ENCODE measurements at places on chromosomes 4 and X. TPM values are rescaled to one million over a fixed set of nuclear protein-coding genes. Genes with fewer than 3 reads are reported as not detected.

RNF150 gene
- total RNA-seq: not detected

GASK1B gene
- total RNA-seq: not detected

SHOX gene
- total RNA-seq: not detected

FAM47E gene
- total RNA-seq: not detected

FAM184B gene
- total RNA-seq: 0.02 TPM

GRIA2 gene
- total RNA-seq: not detected

GRCh38 chr4:128390475-128390996 is 102.9 kb upstream of the PGRMC2 start:
- no peaks in the 10 kb centered on the region for H3K4me1 ChIP-seq
- H3K36me3 ChIP-seq: no peaks in the 10 kb centered on the region
- H3K27ac ChIP-seq: no peak overlapping the region

- H3K36me3 ChIP-seq: peaks cover 1% of the 10 kb centered on the region
- no peak overlapping the region for H3K4me3 ChIP-seq
- peaks cover 12% of the 10 kb centered on the region for H3K4me1 ChIP-seq
- DNase-seq: peak; percentile 40
Observed at GRCh38 chr4:26175006-26175786, 145.6 kb upstream of the RBPJ start.

- H3K27me3 ChIP-seq: peaks cover 90% of the 10 kb centered on the region
- H3K4me1 ChIP-seq: peaks cover 62% of the 10 kb centered on the region
- no peak for DNase-seq
- H3K27ac ChIP-seq: no peak overlapping the region
- H3K4me3 ChIP-seq: peak overlapping the region; percentile 36
Observed at GRCh38 chr4:112520598-112521122, 4.7 kb upstream of the NEUROG2 start.

DNA sequence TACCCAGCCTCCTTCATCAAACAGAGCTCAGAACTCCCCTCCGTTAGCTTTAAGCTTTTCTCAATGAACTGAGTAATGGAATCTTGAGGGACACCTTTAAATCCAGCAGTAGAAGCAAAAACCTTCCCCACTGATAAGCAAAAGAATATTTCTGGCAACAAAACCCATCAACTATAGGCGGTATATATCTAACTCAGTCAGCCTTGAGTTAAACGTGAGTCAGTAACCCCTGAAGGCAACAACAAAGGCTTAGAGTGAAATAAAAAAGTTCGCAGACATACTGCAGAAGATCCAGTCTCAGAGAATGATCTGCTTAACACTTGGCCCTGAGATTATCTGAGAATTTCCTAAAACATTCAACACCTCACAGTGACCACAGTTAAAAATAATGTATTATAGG is 77.2 kb downstream of the DMD start:
- no peak for DNase-seq
- no peaks in the 10 kb centered on the region for H3K27me3 ChIP-seq
- no peaks in the 10 kb centered on the region for H3K4me1 ChIP-seq
- H3K27ac ChIP-seq: no peak overlapping the region
- no peaks in the 10 kb centered on the region for H3K36me3 ChIP-seq

GRCh38 chr4:43251841-43252240 is 359.3 kb downstream of the GRXCR1 start:
- H3K4me1 ChIP-seq: no peaks in the 10 kb centered on the region
- DNase-seq: no peak
- H3K4me3 ChIP-seq: no peak overlapping the region
- no peak overlapping the region for H3K27ac ChIP-seq

DNA sequence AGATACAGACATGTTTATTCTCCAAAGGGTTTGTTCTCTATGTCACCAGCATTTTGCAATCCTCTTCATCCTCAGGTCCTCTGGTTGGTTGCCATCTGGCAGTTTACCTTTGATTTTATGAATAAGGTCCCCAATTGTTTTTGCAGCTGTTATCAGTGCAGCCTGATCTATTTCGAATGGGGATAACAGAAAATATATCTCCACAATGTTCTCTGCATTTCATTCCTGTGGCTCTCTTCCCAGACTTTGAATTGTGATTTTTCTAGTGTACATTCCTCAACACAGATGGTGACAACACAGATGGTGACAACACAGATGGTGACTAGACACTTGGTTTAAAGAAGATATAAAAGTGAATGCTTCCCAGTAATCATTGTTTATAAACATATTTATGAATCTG is 74.1 kb downstream of the FBXO8 start:
- no peak overlapping the region for H3K27ac ChIP-seq
- no peak overlapping the region for H3K4me3 ChIP-seq
- peaks cover 15% of the 10 kb centered on the region for H3K4me1 ChIP-seq

GRCh38 chr4:185358959-185359358 is 36.8 kb downstream of the LRP2BP start:
- H3K4me3 ChIP-seq: no peak overlapping the region
- H3K27ac ChIP-seq: no peak overlapping the region
- H3K4me1 ChIP-seq: no peaks in the 10 kb centered on the region

GRCh38 chr4:109278594-109279031 is 23.8 kb downstream of the COL25A1 start:
- DNase-seq: no peak
- H3K4me1 ChIP-seq: peaks cover 26% of the 10 kb centered on the region
- peak overlapping the region; percentile 0 for H3K27ac ChIP-seq
- H3K27me3 ChIP-seq: peaks cover 17% of the 10 kb centered on the region
- no peaks in the 10 kb centered on the region for H3K36me3 ChIP-seq

- H3K27ac ChIP-seq: no peak overlapping the region
- peaks cover 20% of the 10 kb centered on the region for H3K27me3 ChIP-seq
- no peak for DNase-seq
- H3K4me3 ChIP-seq: no peak overlapping the region
- no peaks in the 10 kb centered on the region for H3K36me3 ChIP-seq
Observed at GRCh38 chr4:87530868-87531267, 1.7 kb upstream of the SPARCL1 start.

- H3K4me3 ChIP-seq: no peak overlapping the region
- H3K27ac ChIP-seq: no peak overlapping the region
- no peaks in the 10 kb centered on the region for H3K27me3 ChIP-seq
- DNase-seq: no peak
Observed at GRCh38 chr4:71518283-71518989, 179.6 kb downstream of the SLC4A4 start.

DNA sequence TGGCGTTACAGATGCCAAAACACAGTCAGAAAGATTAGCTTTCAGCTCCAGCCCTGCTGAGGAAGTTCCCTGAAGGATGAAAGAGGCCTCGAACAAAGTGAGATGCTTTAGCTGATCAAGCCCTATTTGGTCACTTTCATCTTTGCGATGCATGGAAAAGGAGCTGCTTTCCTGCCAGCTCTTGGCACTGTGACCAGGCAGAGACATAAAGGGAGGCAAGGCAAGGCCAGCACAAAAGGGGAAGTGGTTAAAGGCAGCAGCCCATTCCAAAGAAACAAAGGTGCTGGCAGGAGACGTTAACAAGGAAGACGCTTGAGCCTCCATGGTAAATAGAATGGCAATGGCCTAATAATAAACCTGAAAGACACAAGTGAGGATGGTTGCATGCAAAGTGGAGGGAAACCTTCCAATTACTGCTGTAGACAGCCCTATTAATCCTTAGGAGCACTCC is 617.1 kb upstream of the INTU start:
- H3K27ac ChIP-seq: no peak overlapping the region
- no peak for DNase-seq
- H3K4me3 ChIP-seq: no peak overlapping the region
- H3K36me3 ChIP-seq: no peaks in the 10 kb centered on the region
- H3K4me1 ChIP-seq: no peaks in the 10 kb centered on the region

GRCh38 chr4:64777286-64777685 is 368.0 kb upstream of the TECRL start:
- H3K27me3 ChIP-seq: no peaks in the 10 kb centered on the region
- no peaks in the 10 kb centered on the region for H3K4me1 ChIP-seq
- no peak overlapping the region for H3K4me3 ChIP-seq

- peak overlapping the region; percentile 95 for H3K27ac ChIP-seq
- peaks cover 46% of the 10 kb centered on the region for H3K4me1 ChIP-seq
- H3K36me3 ChIP-seq: peaks cover 10% of the 10 kb centered on the region
Observed at GRCh38 chrX:53223955-53224859, 800 bp downstream of the KDM5C start.

DNA sequence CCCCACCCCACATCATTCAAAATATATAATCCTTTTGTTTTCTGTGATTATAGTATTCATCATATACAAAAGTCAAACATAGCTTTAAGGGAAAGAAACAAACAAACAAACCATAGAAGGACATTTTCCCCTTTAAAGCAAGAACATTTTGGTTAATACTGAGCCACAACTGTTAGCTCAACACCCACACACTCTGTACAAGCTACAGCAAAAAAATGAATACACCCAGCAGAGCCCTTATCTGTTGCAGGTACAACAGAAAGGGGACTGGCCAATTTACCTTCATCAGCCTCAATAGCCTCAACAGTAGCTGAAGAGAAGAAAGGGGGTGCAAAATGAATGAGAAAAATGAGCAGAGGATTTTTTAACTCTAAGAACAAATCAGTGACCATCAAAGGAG is 318.4 kb downstream of the PPP3CA start:
- H3K4me1 ChIP-seq: peaks cover 14% of the 10 kb centered on the region
- DNase-seq: no peak
- H3K27me3 ChIP-seq: no peaks in the 10 kb centered on the region
- H3K4me3 ChIP-seq: no peak overlapping the region
- H3K36me3 ChIP-seq: peaks cover 26% of the 10 kb centered on the region
- H3K27ac ChIP-seq: no peak overlapping the region

DNA sequence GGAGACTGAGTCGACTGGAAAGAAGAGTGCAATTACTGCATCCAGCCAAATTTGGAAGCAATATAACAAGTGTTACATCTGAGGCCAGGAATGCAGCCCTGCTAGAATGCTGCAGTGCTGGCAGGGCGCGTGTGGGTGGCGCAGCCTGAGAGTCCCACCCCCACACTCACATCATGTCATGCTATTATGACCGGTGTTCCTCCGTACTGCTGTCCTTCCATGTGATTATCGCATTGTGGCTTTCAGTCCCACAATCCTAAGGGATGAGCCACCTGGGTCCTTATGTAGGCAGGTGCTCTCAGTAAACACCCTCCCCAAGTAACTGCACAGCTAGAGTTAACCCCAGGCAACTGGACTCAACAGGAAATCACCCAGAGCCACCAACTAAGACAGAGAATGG is 122.6 kb upstream of the CPEB2 start:
- peaks cover 7% of the 10 kb centered on the region for H3K27me3 ChIP-seq
- no peaks in the 10 kb centered on the region for H3K36me3 ChIP-seq
- no peak overlapping the region for H3K27ac ChIP-seq
- DNase-seq: no peak
- H3K4me3 ChIP-seq: no peak overlapping the region

DNA sequence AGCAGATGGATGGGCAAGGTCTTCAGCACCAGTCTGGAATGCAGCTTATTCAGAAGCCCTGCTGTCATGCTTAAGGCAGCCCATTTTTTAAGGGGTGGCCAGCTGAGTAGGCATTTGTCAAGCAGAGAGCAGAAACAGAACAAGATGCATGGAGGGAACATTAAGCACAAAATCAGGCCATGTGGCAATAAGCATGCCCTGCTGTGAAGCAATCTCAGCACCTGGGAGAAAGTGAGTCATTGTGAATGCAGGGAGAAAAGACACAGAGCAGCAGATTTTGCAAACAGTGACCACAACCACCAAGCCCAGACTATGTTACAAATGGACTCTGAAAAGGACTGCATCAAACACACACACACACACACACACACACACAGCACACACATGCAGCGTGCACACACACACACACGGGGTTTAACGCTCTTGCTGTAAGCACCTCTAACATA is 94.1 kb upstream of the GALNT7 start:
- no peak for DNase-seq
- no peaks in the 10 kb centered on the region for H3K36me3 ChIP-seq
- no peaks in the 10 kb centered on the region for H3K27me3 ChIP-seq

- no peak within 1 kb of the TSS for H3K27ac ChIP-seq
- no peaks in the 10 kb centered on the region for H3K27me3 ChIP-seq
- H3K36me3 ChIP-seq: no peaks in the 10 kb centered on the region
- no peaks in the 10 kb centered on the region for H3K4me1 ChIP-seq
Observed at GRCh38 chrX:142204522-142205433, at the start of gene MAGEC2. Gene MAGEC2 (minus strand): TSS chrX:142205290. CDS start chrX:142203987, 1,303 bp downstream.

- no peaks in the 10 kb centered on the region for H3K27me3 ChIP-seq
- H3K4me3 ChIP-seq: no peak overlapping the region
- peaks cover 24% of the 10 kb centered on the region for H3K36me3 ChIP-seq
Observed at GRCh38 chr4:3122081-3122563, 47.6 kb downstream of the HTT start.

DNA sequence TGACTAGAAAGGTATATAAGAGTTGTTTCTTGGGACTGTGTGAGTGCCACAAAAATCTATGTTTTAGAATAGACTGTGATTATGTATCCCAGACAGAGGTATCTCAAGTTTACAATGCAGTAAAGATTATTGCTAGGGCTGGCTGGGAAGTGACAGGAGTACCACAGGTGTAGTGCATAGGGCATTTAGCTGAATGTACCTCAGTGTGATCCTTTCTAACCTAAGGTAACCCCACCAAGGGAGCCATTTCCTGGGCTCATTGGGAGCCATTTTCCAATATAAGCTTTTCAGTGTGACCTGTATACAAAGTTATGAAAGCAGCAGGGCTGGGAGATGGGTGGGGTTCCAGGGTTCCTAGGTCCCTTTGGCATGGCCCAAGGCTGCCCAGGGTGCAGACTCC is 6.1 kb upstream of the LEF1 start:
- H3K4me3 ChIP-seq: no peak overlapping the region
- H3K27ac ChIP-seq: no peak overlapping the region
- no peaks in the 10 kb centered on the region for H3K36me3 ChIP-seq
- peaks cover 25% of the 10 kb centered on the region for H3K4me1 ChIP-seq

DNA sequence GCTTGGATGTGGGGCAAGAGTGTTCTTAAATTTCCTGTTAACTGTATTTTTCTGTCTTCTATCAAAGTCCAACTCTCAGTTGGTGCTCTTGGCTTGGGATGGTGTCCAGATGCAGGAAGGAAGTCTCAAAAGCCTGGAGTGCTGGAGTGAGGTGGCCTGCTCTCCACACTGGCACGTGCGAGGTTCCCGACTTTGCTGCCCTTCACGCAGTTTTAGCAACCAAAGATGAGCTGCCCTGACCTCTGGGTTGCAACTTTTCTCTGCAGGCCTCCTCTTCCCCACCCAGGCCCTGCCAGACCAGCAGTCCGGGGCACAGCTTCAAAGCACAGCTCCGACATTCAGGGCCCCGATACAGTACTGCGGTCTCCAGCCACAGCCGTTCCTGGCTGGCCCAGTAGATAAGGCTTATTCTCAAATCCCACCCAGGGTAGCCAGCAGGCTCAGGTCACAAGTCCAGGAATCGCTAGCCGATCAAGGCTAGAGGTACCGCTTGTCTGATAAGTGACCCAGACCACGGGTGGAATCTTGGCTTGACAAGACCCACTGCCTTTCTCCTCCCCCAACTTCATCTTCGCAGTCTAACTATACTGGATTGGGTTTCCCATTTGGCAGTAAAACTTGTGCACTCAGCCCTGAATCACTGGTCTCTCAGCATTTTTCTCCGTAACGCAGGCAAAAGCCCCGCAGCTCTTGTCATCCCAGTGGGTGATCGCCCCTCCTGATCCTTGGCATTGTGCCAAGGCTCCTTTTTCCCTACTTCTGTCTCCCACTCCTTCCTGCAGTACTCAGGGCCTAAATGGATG is 21.8 kb upstream of the JADE1 start:
- H3K4me3 ChIP-seq: no peak overlapping the region
- H3K4me1 ChIP-seq: no peaks in the 10 kb centered on the region
- DNase-seq: no peak
- H3K27me3 ChIP-seq: peaks cover 2% of the 10 kb centered on the region
- H3K27ac ChIP-seq: no peak overlapping the region
